ENCODE measurements at places on chromosomes 6 and 20.

GRCh38 chr6:97405818-97406409, 122.9 kb upstream of the MMS22L start:
- no peak for DNase-seq

DNA sequence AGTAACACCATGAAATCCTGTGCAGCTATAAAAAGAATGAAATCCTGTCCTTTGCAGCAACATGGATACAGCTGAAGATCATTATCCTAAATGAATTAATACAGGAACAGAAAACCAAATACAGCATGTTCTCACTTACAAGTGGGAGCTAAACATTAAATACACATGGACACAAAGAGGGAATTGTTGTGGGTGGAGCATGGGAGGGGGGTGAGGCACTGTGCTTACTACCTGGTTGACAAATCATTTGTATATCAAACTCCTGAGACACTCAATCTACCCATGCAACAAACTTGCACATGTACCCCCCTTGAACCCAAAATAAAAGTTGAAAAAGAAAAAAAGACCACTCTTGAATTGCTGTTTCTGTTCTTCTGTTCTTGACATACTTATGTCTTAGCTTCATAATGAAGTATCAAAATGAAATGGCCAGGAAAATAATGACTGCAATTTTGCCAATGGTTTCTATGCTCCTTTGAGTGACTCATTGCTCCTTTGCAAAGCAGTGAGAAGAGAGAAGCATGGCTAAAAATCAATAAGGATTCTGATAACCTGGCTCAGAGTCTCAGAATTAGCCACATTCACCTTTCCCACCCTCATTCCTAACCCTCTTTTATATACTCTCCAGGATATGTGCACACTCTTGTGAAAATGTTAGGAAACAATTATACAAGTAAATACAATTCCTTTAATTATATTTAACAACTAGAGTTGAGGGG, 71.0 kb downstream of the CYP39A1 start:
- DNase-seq: no peak

DNA sequence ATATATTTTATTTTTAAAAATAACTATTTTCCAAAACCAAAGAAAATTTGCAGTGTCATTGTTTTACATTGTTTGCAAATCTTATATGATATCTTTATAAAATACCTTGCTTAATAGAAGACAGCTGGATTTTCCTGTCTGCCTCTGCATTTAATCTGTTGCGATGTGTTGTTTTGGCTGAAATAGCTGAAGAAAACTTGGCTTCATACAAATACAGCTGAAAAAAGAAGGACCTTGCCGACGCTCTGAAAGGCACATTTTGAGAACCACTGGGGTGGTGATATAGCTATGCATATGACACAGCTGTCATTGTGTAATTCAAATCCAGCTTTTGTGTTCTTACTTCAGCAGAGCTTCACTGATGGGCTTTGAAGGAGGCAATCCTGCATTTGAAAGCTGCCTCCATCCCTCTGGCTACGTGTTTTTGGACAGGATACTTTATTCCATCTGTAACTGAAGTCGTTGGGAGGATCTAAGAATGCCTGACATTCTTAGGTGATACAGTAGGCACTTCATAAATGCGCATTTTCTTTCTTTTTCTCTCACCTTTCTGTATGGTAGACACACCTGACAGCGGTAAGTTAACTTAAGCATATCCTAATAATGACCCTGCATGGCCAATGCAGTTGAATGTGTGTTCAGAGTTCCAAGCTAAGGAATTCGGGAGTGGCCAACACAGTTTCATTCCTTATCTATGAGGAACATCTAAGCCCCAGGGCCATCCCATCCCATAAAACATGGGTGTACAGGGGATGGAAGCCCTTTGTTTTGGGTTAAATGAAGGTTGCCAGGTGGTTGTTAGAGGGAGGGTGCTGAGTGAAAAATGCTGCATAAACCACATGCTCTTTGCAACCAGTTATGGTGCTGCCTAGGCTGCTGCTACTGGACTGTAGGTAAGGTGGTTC, 213.0 kb downstream of the TFAP2A start:
- DNase-seq: no peak

GRCh38 chr20:20754714-20755113, 42.3 kb upstream of the RALGAPA2 start:
- DNase-seq: no peak

- no peak for DNase-seq
Observed at GRCh38 chr6:5091210-5092069, 6.3 kb downstream of the PPP1R3G start.

DNA sequence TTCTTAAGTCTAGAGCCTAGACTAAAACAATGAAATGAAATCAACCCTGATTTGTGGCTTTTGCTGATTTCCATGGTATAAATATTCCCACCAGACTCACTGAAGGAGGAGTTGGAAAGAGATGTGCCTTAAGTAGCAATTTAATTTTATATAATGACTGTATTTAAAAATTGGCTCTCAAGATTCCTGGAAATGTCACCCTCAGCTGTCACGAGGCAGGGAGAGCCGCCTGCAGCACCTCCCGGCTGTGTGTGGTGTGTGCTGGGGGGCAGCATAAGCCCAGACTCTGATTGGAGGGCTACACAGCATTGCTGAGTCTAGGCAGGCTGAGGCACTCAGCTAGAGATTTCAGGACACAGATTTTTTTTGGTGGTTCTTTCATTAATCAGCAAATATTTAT, 40.6 kb upstream of the TMEM181 start:
- DNase-seq: no peak

GRCh38 chr20:48791666-48792071, 36.1 kb downstream of the PREX1 start:
- no peak for DNase-seq

GRCh38 chr20:19720991-19721390, 37.1 kb upstream of the RIN2 start:
- no peak for DNase-seq

DNA sequence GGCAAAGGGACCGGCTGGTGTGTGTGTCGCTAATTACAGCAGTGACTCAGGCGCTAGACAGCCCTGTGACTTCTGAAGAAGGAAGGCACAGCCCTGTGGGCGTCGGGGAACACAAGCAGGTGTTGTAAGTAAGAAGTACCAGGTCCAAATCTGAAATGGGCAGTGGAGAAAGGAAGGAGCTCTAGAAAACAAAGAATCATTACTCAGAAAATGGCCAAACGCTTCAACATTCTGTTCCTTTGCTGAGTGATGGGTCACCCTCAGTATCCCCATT, 106.8 kb downstream of the PXDC1 start:
- DNase-seq: no peak

- DNase-seq: no peak
Observed at GRCh38 chr6:549906-550305, 107.0 kb downstream of the HUS1B start.

DNA sequence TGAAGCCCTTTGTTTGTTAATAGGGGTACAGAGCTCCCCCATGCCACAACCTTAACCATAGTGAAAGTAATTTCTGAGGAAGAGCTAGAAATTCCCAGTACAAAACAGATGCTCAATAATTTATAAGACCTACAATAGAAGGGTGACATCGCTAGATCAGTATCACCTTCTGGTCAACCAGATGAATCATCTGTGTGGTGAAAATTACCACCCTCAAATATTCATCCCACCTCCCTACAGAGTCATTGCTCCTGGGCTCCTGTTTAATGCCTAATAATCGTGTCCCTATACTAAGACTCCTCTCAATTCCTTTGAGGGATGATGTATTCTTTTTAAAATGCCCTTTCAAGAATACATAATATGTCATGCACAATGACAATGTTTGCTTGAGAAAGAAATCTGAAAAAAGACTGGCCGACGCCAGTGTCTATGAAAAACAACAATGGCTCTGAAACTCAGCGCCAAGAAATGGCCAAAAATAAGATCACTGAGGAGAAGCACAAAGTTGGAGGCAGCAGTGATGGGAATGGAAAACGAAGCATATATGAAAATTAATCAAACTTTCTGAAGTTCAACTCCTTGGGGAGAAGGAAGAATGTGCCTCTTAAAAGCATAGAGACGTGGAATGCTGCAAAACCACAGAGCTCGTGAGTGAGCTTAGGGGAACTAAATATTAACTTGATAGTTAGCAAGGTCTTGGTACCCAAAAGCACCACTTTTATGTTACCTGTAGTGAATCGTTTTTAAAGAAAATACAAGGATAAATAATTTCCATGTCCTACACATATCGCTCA, 11.0 kb upstream of the ADGRF5 start:
- no peak for DNase-seq

GRCh38 chr20:41048461-41049301, 20.1 kb downstream of the TOP1 start:
- peak; percentile 48 for DNase-seq

GRCh38 chr6:164005004-164005711, 590.6 kb downstream of the QKI start:
- DNase-seq: no peak

DNA sequence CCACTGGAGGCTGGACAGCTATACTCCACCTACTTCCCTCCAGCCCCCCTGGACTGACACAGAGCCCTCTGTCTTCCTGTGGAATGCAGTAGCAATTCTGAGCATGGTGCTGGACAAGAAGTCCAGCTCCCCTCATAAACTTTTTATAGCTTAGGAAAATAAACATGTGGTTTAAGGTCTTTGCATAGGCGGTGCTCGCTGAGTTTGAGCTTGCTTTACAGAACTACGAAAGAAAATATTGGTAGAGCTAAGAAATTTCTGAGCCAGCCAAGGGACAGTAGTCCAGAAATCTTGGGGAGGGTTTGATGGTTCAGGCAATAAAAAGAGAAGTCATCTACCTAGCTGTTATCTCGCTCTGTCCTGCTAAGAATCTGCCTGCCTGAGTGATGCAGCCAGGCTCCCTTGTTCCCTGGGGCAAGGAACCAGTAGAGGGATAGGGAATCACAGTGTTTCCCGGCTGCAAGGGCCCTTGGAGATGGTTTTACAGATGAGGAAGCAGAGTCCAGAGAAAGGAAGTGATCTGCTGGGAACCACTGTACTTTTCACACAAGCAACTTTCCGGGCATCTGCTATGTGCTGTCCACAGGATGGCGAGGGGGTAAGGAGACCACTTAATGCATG, 343.4 kb downstream of the CDC5L start:
- no peak for DNase-seq

DNA sequence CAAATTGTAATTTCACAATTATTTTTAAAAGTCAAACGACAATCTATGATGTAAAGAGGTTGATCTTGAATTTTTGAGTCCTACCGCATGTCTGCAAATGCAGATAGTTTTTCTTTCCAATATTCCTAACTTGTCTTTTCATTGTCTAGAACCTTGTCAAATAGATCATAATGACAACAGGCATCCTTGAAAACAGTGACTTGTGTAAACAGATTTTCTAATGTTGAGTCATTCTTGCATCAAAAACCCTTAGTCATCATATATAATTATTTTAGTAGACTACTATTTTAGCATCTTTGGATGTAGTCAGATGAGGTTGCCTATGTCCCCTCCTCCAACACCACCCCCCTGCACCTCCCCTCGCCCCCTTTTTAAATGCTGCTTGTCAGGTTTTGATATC, 43.8 kb downstream of the BMP6 start:
- DNase-seq: no peak

- no peak for DNase-seq
Observed at GRCh38 chr6:19697744-19698290, 139.4 kb upstream of the ID4 start.

- peak; percentile 68 for DNase-seq
Observed at GRCh38 chr6:17714879-17715851, 8.4 kb upstream of the NUP153 start.

GRCh38 chr20:31565699-31566318, 39.3 kb upstream of the ID1 start:
- DNase-seq: no peak

DNA sequence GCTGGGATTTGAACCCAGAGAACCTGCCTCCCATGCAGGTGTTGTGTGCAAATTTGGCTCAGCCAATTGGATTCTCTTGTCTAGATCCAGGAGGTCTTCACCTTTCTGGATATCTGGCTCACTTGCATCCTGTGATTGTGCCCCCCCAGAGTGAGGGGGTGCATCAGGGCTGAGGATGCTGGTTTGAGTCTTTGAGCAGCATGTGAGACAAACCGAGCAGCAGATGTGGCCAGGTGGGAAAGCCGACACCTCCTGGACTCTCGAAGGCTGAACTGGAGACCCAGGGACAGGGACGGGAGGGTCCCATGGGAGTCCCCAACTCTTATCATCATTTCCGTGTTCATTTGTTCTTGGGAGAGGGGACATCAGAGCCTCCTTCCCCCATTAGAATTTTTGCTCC, 30.6 kb upstream of the SULF2 start:
- no peak for DNase-seq

GRCh38 chr6:168137024-168137423, 58.0 kb upstream of the FRMD1 start:
- no peak for DNase-seq

DNA sequence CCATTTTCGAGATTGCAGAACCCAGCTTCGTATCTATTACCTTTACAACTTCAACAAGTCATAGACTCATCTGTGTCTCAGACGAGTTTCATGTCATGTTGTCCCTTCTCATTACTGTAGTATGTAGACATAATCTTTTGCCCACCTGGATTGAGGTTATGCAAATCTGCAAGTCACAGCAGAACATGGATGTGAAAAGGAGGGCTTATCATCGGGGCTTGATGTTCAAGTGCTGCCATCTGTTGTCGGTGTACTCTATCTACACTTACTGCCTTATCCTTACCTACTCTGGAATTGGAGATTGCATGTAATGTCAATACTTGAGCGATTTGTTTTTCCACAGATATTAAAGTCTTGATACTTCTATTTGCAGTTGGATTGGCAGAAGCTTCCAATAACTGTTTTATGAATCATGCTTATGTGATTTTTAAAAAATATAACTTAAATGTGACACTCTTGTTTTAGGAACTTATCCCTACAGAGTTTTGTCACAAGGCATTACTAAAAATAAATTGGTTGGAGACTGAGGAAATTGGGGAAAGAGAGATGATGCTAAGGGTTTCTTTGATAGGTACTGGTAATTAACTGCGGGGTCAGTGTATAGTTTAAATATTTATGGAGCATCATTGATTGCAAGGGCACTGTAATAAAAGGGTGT, 3.0 kb upstream of the GOPC start:
- DNase-seq: peak; percentile 83

- DNase-seq: no peak
Observed at GRCh38 chr6:42237857-42238256, 20.2 kb upstream of the MRPS10 start.

Measured in hematopoietic multipotent progenitor cell treated with erythropoietin and hydrocortisone succinate and interleukin-3 and kit ligand, for 8 days (in vitro differentiated cells).